ENCODE measurements at places on chromosomes 12 and 14. TPM values are rescaled to one million over a fixed set of nuclear protein-coding genes. Genes with fewer than 3 reads are reported as not detected.

- no peak for DNase-seq
These were observed 10.6 kb downstream of the SEL1L start for GRCh38 chr14:81523016-81523415.

Gene GOLT1B
- 23.7 TPM for total RNA-seq

- no peak for DNase-seq
These were observed 62.2 kb upstream of the LHX5 start for GRCh38 chr12:113533842-113534375.

DNA sequence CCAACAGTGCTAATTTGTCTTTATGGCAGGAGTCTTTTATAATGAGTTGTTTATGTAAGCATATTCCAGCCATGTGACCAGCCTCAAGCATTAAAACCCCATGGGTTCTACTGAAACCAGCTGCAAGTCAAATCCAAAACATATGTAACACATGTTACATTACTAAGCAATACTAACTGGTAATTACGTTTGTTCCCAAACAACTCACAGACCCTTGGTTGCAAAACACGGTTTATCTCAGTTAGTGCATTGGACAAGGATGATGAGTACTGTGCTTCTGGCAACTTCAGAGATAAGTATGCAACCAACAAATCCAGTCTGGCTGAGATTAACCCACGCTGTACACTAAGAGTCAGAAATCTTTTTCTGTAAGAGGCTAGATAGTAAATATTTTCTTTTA lies 110.1 kb upstream of the FAR2 start:
- DNase-seq: no peak

- DNase-seq: no peak
These were observed 404.4 kb downstream of the FLRT2 start for GRCh38 chr14:85934123-85934885.

Gene KCNMB4
- 10.3 TPM for total RNA-seq

DNA sequence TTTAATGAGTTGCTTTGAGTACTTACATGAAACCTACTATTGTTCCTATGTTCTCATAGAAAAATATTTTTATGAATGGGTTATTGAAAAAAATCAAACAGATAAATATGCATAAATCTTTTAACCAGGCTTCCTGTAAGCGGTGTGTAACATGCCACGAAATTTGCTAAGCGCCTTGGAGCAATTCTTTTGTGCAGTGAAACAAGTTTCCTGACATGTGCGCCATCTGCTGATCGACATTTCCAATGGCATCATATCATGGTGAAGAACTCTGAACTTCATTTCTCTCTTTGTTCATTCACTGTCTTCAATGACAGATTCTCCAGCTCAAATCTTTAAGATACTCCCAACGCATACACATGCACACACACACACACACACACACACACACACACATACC lies 145.6 kb upstream of the NAV3 start:
- DNase-seq: no peak

- DNase-seq: peak; percentile 87
These were observed 673 bp upstream of the TTC9 start for GRCh38 chr14:70640938-70641547.

DNA sequence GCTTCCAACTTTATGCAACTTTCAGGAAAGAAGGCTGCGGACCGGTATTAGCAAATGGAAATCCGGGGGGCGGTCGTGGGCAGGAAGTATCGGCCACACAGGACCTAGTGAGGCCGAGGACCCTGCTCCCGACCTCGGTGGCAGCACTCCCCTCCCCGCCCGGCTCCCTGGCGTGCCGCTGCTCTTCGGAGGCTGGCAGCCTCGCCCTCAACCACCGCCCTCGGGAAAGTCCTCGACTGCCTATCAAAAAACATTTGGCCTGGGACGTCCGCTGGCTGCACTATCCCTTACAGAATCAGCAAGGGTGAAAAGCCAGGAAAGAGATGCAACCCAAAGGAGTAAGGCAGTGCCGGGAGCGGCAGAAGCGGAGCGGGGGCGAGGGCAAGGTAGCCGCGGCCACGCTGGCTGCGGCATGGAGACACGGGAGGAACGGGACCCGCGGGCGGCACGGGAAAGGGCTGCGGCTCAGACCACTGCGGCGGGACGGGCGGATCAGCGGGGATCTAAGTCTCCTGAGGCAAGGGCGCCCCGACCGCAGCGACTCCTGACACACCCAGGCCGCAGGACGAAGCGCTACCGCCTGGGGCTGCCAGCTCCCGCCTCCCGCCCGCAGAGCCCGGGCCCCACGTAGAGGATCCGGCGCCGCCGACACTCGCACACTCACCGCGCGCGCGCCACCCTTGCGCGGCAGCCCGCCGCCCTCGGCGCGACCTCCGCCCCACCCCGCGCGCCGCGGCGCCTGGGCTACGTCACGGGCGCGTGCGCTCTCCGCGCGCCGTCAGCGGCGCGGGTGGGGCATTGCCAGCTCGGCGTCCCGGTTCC lies at the start of the genes BBOF1 and ENTPD5:
Gene BBOF1 (plus strand): TSS at position 764 of the 822 bp plus-strand sequence. CDS start 130 bp downstream, outside the sequence.
Gene ENTPD5 (minus strand): TSS at position 703 of the 822 bp plus-strand sequence. CDS start 31,186 bp downstream, outside the sequence.
- DNase-seq: peak; percentile 93

Measured in esophagus muscularis mucosa (tissue), 4 donors.